SK-N-SH (cell line): ENCODE measurements at places on chromosomes 7 and 10. TPM values are rescaled to one million over a fixed set of nuclear protein-coding genes. Genes with fewer than 3 reads are reported as not detected.

The NET1 gene
- polyA plus RNA-seq: 4.7 and 5.0 TPM in 2 replicates

The ADRB1 gene
- polyA plus RNA-seq: not detected in 2 replicates

The TCF7L2 gene
- 5.8 and 10.2 TPM in 2 replicates for polyA plus RNA-seq

The FAM131B gene
- 43.6 and 50.1 TPM in 2 replicates for polyA plus RNA-seq

The NRBF2 gene
- 8.9 and 13.2 TPM in 2 replicates for polyA plus RNA-seq

The LOXL4 gene
- 1.4 and 1.7 TPM in 2 replicates for polyA plus RNA-seq

The MPP7 gene
- polyA plus RNA-seq: 0.02 TPM in 1 of 2 replicates, not detected in the other

The HOXA4 gene
- not detected in 2 replicates for polyA plus RNA-seq

The ZNF488 gene
- polyA plus RNA-seq: 0.59 and 0.81 TPM in 2 replicates

The EPHB6 gene
- 1.2 and 1.8 TPM in 2 replicates for polyA plus RNA-seq
